Small intestine (tissue), 16 donors: ENCODE measurements at places on chromosomes 3 and 15. TPM values are rescaled to one million over a fixed set of nuclear protein-coding genes. Genes with fewer than 3 reads are reported as not detected.

Gene ACAD11
- 4.9 TPM for polyA plus RNA-seq

DNA sequence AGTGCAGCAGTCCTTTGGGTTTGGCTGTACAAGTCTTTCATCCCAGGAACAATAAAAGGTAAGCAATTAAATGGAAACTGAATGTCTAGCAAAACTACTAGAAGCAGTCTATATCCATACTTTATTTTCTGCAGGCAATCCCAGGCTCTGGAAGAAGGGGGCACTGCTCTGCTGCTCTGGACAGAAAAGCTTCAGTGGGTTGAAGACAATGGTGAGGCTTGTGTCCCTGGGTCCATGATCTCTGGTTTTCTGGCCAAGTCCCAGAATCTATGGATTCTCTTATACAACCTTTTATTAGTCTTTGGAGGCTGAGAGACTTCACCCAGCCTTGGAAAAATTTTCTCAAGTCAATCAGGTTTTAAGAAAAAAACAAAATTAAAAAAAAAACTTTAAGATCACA is 35.6 kb downstream of the SCAP start:
- H3K4me3 ChIP-seq, result no peak overlapping the region
- no peaks in the 10 kb centered on the region for H3K27me3 ChIP-seq
- peaks cover 40% of the 10 kb centered on the region for H3K36me3 ChIP-seq
- no peak for DNase-seq
- H3K27ac ChIP-seq, result no peak overlapping the region

DNA sequence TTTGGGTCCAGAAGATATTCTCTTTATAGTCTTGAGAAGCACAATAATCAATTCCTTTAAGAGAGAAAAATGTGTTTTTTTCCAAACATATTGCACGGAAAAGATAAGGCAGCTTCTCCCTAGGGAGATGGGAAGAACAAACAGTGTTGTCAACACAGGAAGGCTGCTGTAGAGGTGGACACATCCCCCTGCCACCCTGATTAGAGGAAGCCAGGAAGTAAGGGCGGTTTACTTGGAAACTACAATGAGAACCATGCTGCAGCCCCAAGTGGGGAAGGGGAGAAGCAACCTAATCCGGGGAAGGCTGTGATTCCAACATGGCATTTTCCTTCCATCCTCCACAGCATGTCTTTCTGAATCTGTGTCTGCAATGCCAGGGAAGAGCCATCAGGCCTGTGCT is 256.9 kb upstream of the TGFBR2 start:
- no peaks in the 10 kb centered on the region for H3K27me3 ChIP-seq
- no peak overlapping the region for H3K4me3 ChIP-seq
- DNase-seq, result no peak
- no peaks in the 10 kb centered on the region for H3K36me3 ChIP-seq

GRCh38 chr3:194640829-194641228 is 7.6 kb upstream of the TMEM44 start:
- DNase-seq, result no peak
- no peaks in the 10 kb centered on the region for H3K4me1 ChIP-seq
- peaks cover 52% of the 10 kb centered on the region for H3K36me3 ChIP-seq
- no peak overlapping the region for H3K4me3 ChIP-seq

GRCh38 chr15:78810362-78811123 is 721 bp downstream of the ADAMTS7 start:
- H3K27me3 ChIP-seq, result peaks cover 5% of the 10 kb centered on the region
- no peaks in the 10 kb centered on the region for H3K36me3 ChIP-seq
- H3K4me1 ChIP-seq, result no peaks in the 10 kb centered on the region

GRCh38 chr15:73156431-73157191 is 104.3 kb downstream of the NEO1 start:
- no peaks in the 10 kb centered on the region for H3K4me1 ChIP-seq
- H3K36me3 ChIP-seq, result peaks cover 4% of the 10 kb centered on the region
- H3K4me3 ChIP-seq, result no peak overlapping the region
- no peak overlapping the region for H3K27ac ChIP-seq
- no peaks in the 10 kb centered on the region for H3K27me3 ChIP-seq

DNA sequence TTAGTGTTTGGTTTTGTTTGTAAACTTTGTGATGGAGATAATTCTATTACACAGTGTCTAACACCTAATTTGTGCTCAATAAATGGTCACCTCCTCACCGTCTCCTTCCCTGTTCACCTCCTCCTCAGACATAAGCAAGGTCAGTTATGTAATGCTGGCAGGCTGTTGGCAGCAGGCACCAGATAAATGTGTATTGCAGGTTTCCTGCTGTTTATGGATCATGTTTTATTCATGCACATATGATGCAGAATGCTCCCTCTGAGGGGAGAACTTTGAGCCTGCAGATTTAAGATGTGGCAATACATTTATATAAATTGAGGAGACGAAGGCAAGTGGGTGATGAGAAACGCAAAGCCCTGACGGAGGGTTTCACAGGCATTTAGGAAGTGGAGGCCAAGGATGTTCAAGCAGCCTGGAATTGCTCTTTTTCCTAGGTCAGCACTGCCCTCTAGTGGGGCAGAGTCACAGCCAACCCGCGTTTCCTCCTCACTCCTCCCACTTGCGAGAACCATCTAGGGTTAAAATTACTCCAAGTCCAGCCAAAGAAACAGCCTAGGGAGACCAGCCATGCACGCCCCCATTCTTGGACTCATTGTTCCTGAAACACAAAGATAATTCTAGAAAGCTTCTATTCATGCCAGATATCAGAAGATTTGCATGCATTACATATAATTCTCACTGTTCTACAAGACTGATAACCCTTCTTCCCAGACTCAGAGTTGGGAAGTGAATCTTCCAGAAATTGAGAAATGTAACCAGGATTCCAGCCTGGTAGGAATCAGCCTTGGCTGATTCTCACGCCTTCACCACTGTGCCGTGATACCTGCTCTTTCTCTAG is 228.7 kb downstream of the SLCO3A1 start:
- no peak overlapping the region for H3K27ac ChIP-seq
- no peaks in the 10 kb centered on the region for H3K27me3 ChIP-seq
- H3K36me3 ChIP-seq, result no peaks in the 10 kb centered on the region
- no peaks in the 10 kb centered on the region for H3K4me1 ChIP-seq
- no peak overlapping the region for H3K4me3 ChIP-seq

Gene LARP6
- polyA plus RNA-seq, result not detected

Gene FBXO40
- polyA plus RNA-seq, result 0.01 TPM

DNA sequence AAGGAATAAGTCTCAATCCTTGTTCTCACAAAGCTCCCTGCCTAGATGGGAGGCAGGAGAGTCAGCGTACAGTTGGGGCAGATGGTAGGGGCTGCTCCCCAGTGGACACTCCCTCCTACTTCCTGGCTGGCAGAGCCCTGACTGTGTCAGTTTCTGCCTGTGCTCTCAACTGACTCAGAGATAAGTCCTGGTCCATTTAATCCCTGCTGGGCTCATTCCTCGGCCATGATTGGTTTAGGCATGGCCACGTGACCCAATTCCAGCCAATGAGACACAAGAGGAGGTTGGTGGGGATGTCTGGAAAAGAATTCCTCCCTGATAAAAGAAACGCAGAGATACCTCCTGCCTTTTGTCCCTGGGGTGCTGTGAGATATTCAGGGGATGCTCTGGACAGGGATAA is 118.1 kb upstream of the SLC6A11 start:
- H3K36me3 ChIP-seq, result no peaks in the 10 kb centered on the region
- no peaks in the 10 kb centered on the region for H3K27me3 ChIP-seq
- no peak overlapping the region for H3K4me3 ChIP-seq
- H3K27ac ChIP-seq, result no peak overlapping the region
- no peaks in the 10 kb centered on the region for H3K4me1 ChIP-seq

Gene ITIH1
- not detected for polyA plus RNA-seq

- no peaks in the 10 kb centered on the region for H3K27me3 ChIP-seq
- H3K4me1 ChIP-seq, result no peaks in the 10 kb centered on the region
- H3K27ac ChIP-seq, result no peak overlapping the region
Measured at GRCh38 chr3:49793486-49794085, 6.1 kb downstream of the CDHR4 start.

GRCh38 chr15:63340878-63341277 is 40.8 kb downstream of the CA12 start:
- H3K36me3 ChIP-seq, result peaks cover 9% of the 10 kb centered on the region
- DNase-seq, result no peak
- no peaks in the 10 kb centered on the region for H3K27me3 ChIP-seq
- H3K4me3 ChIP-seq, result no peak overlapping the region
- no peaks in the 10 kb centered on the region for H3K4me1 ChIP-seq

DNA sequence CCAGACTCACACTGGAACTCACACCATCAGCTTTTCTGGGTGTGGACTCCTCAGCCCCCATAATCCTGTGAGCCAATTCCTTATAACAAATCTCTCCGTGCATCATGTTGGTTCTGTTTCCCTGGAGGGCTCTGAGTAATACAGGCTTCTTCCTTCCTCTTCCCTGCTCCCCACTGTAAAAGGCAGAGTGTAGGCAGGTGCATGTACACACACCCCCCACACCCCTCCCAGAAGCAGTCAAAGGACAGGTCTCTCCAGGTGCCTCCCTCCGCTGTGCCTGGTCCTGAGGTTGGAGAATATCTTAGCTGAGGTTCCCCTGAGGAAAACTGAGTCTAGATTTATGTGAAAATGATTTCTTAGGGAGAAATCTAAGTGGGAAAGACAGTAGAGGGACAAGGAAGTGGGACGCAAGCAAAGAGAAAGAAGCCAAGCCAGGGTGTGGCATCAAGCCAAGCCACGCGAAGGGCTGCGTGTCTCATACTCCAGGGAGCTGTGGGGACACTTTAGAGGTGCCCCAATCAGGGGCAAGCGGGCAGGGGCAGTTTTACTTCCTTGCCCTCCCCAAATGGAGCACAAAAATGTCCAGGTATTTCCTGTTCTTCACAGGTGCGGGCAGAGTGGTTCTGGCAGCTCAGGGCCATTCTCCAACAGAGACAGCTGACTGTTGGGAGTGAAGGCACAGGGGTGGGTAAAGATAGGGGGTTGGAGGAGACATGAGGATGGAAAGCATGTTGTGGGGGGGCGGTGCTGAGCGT is 86.6 kb downstream of the HMG20A start:
- peak overlapping the region; percentile 86 for H3K27ac ChIP-seq
- peak; percentile 73 for DNase-seq
- H3K36me3 ChIP-seq, result no peaks in the 10 kb centered on the region

Gene RAB43
- polyA plus RNA-seq, result 15.0 TPM

Gene SLMAP
- 24.7 TPM for polyA plus RNA-seq

- no peaks in the 10 kb centered on the region for H3K27me3 ChIP-seq
- no peaks in the 10 kb centered on the region for H3K36me3 ChIP-seq
- no peak overlapping the region for H3K27ac ChIP-seq
- DNase-seq, result no peak
- H3K4me3 ChIP-seq, result no peak overlapping the region
Measured at GRCh38 chr3:29906906-29907305, 626.0 kb downstream of the RBMS3 start.

Gene AQR
- polyA plus RNA-seq, result 8.5 TPM

- peaks cover 13% of the 10 kb centered on the region for H3K4me1 ChIP-seq
- no peak overlapping the region for H3K4me3 ChIP-seq
- no peaks in the 10 kb centered on the region for H3K27me3 ChIP-seq
- H3K36me3 ChIP-seq, result peaks cover 11% of the 10 kb centered on the region
- H3K27ac ChIP-seq, result no peak overlapping the region
Measured at GRCh38 chr3:124664804-124665203, 65.4 kb upstream of the UMPS start.

DNA sequence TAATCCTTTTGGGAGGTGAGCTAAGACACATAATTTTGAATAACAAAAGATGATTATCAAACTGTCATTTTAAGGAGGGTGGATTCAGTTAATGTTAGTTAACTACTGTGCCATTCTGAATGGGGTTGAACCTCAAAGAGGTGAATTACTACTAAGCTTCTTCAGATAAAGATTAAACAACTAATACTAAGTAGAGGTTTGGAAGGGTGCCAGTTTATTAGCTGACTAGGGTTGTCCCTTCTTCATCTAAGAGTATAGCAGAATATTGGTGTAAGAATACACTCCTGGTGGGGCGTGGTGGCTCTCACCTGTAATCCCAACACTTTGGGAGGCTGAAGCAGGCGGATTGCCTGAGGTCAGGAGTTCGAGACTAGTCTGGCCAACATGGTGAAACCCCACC is 123.1 kb upstream of the LRRFIP2 start:
- no peak overlapping the region for H3K27ac ChIP-seq
- H3K4me1 ChIP-seq, result no peaks in the 10 kb centered on the region
- no peak for DNase-seq
- no peaks in the 10 kb centered on the region for H3K27me3 ChIP-seq
- H3K36me3 ChIP-seq, result peaks cover 24% of the 10 kb centered on the region

- H3K27ac ChIP-seq, result peak overlapping the region; percentile 59
- H3K27me3 ChIP-seq, result no peaks in the 10 kb centered on the region
- no peak overlapping the region for H3K4me3 ChIP-seq
- no peaks in the 10 kb centered on the region for H3K36me3 ChIP-seq
- DNase-seq, result peak; percentile 28
- peaks cover 17% of the 10 kb centered on the region for H3K4me1 ChIP-seq
Measured at GRCh38 chr3:50450209-50450921, 53.1 kb downstream of the CACNA2D2 start.

Gene PGBD4
- 0.89 TPM for polyA plus RNA-seq

Gene SLC9A9
- 4.6 TPM for polyA plus RNA-seq

DNA sequence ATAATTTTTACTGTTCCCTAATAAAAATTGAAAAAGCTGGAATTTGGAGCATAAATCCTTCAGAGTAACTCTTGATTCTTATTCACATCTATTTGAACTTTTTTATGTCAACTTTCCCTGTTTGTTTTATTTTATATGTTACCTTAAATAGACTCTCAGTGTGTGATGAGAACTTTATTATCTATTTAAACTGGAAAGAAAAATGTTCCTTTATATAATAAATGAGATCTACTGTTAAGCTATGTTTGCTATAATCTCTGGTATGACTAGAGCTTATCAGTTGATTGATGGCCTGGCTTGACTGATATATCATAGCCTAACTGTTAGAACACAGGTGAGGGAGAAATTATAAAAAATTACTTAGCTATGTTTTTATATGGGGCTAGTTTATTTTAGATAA is 330.6 kb upstream of the EPHA6 start:
- DNase-seq, result no peak
- no peak overlapping the region for H3K27ac ChIP-seq
- no peaks in the 10 kb centered on the region for H3K4me1 ChIP-seq
- no peak overlapping the region for H3K4me3 ChIP-seq

DNA sequence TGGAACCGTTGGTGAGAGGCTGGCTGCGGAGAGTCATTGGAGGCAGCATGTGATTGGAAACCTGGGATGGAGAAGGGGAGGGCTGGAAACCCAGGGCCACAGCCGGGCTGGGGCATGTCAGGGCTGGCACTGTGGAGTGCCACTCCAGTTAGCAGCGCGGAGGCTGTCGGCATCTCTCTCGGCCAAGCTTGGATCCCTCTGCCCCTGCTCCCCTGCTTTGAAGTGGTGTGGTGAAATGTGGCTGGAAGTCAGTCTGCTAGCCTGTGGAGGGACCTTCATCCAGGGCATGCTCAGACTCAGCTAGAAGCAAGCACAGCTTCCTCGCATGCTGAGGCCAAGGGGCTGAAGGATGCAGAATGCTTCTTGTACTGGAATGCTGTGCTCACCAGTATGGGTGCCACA is 13.5 kb downstream of the SLCO3A1 start:
- no peak overlapping the region for H3K4me3 ChIP-seq
- H3K27me3 ChIP-seq, result no peaks in the 10 kb centered on the region
- DNase-seq, result no peak
- H3K36me3 ChIP-seq, result no peaks in the 10 kb centered on the region

GRCh38 chr3:102182162-102182561 is 252.7 kb upstream of the ZPLD1 start:
- no peaks in the 10 kb centered on the region for H3K36me3 ChIP-seq
- peaks cover 11% of the 10 kb centered on the region for H3K4me1 ChIP-seq
- no peak overlapping the region for H3K4me3 ChIP-seq
- H3K27me3 ChIP-seq, result no peaks in the 10 kb centered on the region
- peak; percentile 71 for DNase-seq

Gene ISY1
- polyA plus RNA-seq, result 27.1 TPM
